Activated CD4-positive, alpha-beta memory T cell treated with anti-CD3 and anti-CD28 coated beads, Interleukin-2, amount 10 ng/mL, durations not matched to agents 7 days and 5 days (primary cell): ENCODE measurements at places on chromosomes 7 and 10. TPM values are rescaled to one million over a fixed set of nuclear protein-coding genes. Genes with fewer than 3 reads are reported as not detected.

NEUROG3 gene
- 0.23 TPM for total RNA-seq

ATOH7 gene
- total RNA-seq, result not detected

ABCB4 gene
- not detected for total RNA-seq

RBM20 gene
- total RNA-seq, result 0.03 TPM

LIPK gene
- total RNA-seq, result not detected

ZNF655 gene
- total RNA-seq, result 103 TPM

TMEM273 gene
- 98.2 TPM for total RNA-seq

TMEM139 gene
- total RNA-seq, result 0.73 TPM

EBLN1 gene
- not detected for total RNA-seq

UCMA gene
- total RNA-seq, result not detected

TDRD1 gene
- 0.35 TPM for total RNA-seq

CYP2C19 gene
- not detected for total RNA-seq

ATP6V0E2 gene
- total RNA-seq, result 48.8 TPM

ACBD7 gene
- total RNA-seq, result 2.6 TPM

TMEM236 gene
- total RNA-seq, result 0.08 TPM

- H3K27me3 ChIP-seq, result peaks cover 2% of the 10 kb centered on the region
- no peaks in the 10 kb centered on the region for H3K36me3 ChIP-seq
- H3K4me1 ChIP-seq, result no peaks in the 10 kb centered on the region
- DNase-seq, result no peak
- H3K4me3 ChIP-seq, result no peak overlapping the region
Measured at GRCh38 chr10:58952162-58952601, 224.3 kb upstream of the PHYHIPL start.

- H3K36me3 ChIP-seq, result no peaks in the 10 kb centered on the region
- H3K27me3 ChIP-seq, result no peaks in the 10 kb centered on the region
- H3K4me1 ChIP-seq, result peaks cover 30% of the 10 kb centered on the region
- DNase-seq, result no peak
- no peak overlapping the region for H3K4me3 ChIP-seq
Measured at GRCh38 chr7:70317356-70317755, 719.1 kb downstream of the AUTS2 start.

- no peaks in the 10 kb centered on the region for H3K27me3 ChIP-seq
- no peak overlapping the region for H3K4me3 ChIP-seq
- peaks cover 9% of the 10 kb centered on the region for H3K4me1 ChIP-seq
Measured at GRCh38 chr7:5636914-5637313, 144.5 kb downstream of the RNF216 start.

DNA sequence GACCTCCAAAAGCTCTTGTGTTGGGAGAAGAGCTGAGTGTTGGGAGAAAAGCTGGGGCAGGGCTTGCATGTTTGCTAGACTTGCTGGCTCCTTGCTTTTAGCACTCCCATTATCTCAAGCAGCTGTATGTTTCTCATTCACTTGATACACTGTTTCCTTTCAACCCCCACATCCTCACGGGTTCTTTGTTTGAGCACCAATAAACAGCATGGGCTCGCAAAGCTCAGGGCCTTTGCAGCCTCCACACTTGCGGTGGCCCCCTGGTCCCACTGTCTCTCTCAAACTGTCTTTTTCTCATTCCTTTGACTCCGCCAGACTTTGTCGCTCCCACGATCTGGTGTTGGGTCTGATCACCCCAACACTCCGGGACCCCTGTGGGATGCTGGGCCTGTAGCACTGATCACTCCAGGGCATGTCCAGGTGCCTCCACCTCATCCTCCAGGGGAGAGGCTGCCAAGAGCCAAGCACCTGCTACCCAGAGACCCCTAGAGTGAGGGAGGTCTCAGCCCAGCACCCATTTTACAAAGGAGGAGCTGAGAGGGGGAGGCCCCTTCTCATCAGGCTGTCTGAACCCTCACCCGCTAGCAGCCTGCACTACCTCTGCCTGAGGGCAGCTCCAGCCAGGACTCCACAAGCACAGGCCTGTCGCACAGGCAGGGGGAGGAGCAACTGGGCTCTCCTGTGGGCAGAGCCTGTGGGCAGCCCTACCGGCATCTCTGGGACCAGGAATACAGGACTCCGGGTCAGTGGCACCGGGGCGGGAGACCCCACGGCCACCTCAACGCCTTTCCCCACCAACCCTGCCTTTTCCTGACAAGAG is 49.1 kb upstream of the MSMB start:
- H3K36me3 ChIP-seq, result no peaks in the 10 kb centered on the region
- H3K4me1 ChIP-seq, result peaks cover 33% of the 10 kb centered on the region
- no peak for DNase-seq
- H3K4me3 ChIP-seq, result no peak overlapping the region
- H3K27me3 ChIP-seq, result no peaks in the 10 kb centered on the region
- H3K27ac ChIP-seq, result no peak overlapping the region

GRCh38 chr7:107359520-107360316 is 110.1 kb upstream of the GPR22 start:
- no peak overlapping the region for H3K27ac ChIP-seq
- H3K4me3 ChIP-seq, result no peak overlapping the region
- peaks cover 46% of the 10 kb centered on the region for H3K36me3 ChIP-seq
- no peaks in the 10 kb centered on the region for H3K27me3 ChIP-seq
- H3K4me1 ChIP-seq, result no peaks in the 10 kb centered on the region

- peaks cover 19% of the 10 kb centered on the region for H3K27me3 ChIP-seq
- no peak overlapping the region for H3K27ac ChIP-seq
- H3K36me3 ChIP-seq, result no peaks in the 10 kb centered on the region
- H3K4me1 ChIP-seq, result no peaks in the 10 kb centered on the region
Measured at GRCh38 chr10:3046981-3047547, 20.3 kb upstream of the PFKP start.

GRCh38 chr7:146698995-146699610 is 582.5 kb downstream of the CNTNAP2 start:
- H3K36me3 ChIP-seq, result no peaks in the 10 kb centered on the region
- H3K4me1 ChIP-seq, result no peaks in the 10 kb centered on the region
- no peaks in the 10 kb centered on the region for H3K27me3 ChIP-seq
- H3K27ac ChIP-seq, result no peak overlapping the region

DNA sequence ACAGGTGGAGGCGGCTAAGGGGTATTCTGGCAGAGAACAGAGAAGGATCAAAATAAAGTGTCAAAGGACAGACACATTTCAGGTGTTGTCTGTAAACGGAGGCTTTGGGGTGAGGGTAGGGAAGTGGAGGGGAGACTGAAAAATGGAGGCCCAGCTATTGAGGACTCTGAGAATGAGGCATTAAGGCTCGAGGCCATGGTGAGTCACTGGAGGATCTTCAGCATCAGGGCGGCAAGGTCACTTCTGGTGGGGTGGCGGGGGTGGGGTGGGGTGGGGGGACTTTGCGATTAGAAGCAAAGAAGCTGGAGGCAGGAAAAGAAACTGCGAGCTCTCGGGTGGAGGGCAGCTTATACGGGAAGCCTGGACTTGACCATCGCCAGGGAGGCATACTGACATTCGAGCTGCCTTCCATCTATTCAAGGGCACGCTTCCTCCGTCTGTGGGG is 58.4 kb upstream of the PCGF5 start:
- H3K36me3 ChIP-seq, result no peaks in the 10 kb centered on the region
- peak overlapping the region; percentile 61 for H3K27ac ChIP-seq

DNA sequence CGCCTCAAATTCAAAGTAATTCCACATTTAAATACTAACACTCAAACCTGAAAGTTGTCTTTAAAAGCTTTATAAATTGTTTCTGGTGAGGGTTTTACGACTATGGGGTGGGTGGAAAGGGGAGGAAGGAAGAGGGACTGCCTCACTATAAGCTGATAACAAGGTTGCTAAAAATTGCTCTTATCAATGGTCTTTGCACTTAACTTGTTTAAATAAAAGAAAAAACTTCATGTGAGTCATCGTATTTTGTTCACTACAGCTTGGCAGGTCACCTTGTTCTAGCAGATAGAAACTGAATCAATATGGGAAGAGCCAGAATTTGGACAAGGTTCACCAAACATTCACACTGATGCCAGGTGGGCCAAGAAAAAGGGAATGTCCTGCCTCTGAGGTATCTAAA is 129.2 kb downstream of the TES start:
- H3K4me3 ChIP-seq, result no peak overlapping the region
- DNase-seq, result no peak
- H3K27ac ChIP-seq, result no peak overlapping the region
- peaks cover 9% of the 10 kb centered on the region for H3K27me3 ChIP-seq
